T-helper 2 cell treated with Interferon-gamma antibody and Interleukin-4, amounts not matched to agents 5 μg/mL and 100 μg/mL, for 36 hours (primary cell): ENCODE measurements at places on chromosomes 7 and 10.

DNA sequence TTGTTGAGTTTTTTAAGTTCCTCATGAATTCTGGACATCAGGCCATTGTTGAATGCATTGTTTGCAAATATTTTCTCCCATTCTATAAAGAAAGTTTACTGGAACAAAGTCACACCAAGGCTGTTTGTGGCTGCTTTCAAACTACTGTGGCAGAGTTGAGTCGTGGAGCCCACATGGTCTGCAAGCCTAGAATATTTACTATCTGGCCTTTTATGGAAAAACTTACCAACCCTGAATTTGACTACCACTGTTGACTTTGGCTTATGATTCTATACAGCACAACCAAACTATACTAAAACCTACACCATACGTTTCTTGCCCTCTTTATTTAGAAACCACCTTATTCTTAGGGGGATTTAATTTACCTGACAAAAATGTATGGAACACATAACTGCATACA, 239.1 kb downstream of the KCNMA1 start:
- no peak for DNase-seq

DNA sequence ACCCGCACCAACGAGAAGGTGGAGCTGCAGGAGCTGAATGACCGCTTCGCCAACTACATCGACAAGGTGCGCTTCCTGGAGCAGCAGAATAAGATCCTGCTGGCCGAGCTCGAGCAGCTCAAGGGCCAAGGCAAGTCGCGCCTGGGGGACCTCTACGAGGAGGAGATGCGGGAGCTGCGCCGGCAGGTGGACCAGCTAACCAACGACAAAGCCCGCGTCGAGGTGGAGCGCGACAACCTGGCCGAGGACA, 1.6 kb downstream of the VIM start:
- DNase-seq, result no peak

DNA sequence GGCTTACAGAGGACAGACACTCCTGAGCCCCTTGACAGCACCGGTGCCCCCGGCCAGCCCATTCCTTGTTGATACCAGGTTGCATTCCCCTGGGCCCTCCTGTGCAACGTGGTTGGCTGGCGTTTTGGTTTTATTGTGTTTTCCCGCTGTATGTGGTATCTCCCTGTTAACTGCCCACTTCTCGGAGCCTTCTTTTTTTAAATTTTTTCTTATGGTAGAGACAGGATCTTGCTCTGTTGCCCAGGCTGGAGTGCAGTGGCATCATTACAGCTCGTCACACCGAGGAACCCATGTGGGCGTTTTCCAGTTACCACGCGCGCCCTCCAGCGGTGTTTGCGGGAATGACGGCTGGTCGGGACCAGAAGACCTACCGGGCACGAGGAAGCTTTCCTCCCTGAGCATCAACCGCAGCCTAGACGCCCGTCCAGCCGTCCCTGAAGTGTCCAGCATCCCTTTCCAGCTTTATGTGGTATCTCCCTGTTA, 16.9 kb upstream of the ZFAND2A start:
- DNase-seq, result peak; percentile 78

GRCh38 chr10:13971601-13972475, 358.9 kb downstream of the FRMD4A start:
- no peak for DNase-seq

DNA sequence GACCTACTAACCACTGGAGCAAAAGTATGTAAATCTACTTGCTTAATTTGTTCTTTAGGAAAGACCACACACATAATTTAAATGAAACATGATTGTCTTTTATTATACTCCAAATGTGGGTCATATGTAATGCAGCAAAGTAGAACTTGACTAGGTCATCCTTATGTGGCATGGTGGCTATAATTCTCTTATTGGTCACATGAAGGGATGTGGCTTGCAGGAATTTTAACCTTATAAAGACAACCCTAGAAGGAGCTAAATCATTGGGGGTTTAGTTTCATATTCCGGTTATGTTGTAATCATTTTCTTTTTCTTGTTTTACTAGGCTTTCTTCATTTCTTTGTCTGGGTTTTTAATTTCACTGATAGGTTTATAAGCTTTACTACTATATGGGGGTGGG, 93.9 kb downstream of the SEPTIN7 start:
- no peak for DNase-seq

DNA sequence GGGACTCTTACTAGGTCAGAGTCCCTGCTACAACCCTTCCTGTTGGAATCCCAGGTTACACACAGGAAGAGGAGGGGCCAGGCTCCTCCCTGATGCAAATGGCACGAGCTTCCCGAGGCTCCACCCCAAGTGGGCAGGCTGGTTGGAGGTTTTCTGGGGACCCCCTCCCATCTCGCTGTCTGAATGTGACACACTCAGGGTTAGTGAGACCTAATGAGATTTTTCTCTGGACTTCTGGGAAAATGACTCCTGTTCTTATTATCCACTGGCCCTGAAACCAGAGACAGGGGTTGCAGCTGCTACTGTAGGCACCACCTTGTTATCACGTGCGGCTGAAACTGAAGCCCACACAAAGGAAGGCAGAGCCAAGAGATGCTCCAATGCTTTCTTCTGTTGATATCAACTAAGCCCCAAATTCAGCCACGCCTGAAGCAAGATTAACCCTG, 103.3 kb downstream of the FAM107B start:
- DNase-seq, result no peak

DNA sequence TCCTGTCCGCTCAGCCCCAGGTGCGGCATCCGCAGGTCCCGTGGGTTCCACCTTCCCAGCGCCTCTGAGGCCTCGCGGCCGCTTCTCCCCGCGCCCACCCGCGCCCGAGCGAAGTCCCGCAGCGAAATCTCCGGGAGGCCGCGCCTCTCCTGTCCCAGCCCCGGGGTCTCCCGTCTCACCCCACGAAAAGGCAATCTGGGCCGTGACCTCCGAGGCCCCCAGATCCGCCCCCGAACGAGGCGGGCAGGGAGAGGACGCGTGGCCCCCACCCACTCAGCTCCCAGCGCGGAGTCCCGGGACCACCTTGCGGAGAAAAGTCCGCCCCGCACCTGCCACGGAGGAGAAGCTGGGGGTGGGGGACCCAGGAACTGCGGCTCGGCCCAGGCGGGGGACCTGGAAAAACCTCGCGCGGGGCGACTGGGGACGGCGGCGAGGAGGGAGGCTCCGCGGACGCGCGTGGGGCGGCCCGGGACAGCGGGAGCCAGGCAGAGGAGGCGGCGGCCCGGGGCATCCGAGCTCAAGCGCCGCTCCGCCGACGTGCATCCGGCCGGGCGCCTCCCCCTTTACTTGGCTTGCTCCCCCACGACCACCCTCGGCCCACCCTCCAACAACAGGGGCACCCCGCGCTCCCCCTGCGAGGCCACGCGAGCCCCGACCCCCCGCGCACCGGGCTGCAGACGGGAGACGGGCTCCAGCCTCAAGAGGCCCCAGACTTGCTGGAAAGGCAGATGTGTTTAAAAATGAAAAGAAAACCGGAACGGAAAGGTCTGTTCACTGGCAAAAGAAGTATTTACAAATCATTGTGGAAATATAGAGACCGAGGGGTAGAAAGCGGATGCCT, 33.0 kb upstream of the RNF32 start:
- no peak for DNase-seq

GRCh38 chr10:71309919-71310318, 9.1 kb upstream of the SLC29A3 start:
- no peak for DNase-seq

DNA sequence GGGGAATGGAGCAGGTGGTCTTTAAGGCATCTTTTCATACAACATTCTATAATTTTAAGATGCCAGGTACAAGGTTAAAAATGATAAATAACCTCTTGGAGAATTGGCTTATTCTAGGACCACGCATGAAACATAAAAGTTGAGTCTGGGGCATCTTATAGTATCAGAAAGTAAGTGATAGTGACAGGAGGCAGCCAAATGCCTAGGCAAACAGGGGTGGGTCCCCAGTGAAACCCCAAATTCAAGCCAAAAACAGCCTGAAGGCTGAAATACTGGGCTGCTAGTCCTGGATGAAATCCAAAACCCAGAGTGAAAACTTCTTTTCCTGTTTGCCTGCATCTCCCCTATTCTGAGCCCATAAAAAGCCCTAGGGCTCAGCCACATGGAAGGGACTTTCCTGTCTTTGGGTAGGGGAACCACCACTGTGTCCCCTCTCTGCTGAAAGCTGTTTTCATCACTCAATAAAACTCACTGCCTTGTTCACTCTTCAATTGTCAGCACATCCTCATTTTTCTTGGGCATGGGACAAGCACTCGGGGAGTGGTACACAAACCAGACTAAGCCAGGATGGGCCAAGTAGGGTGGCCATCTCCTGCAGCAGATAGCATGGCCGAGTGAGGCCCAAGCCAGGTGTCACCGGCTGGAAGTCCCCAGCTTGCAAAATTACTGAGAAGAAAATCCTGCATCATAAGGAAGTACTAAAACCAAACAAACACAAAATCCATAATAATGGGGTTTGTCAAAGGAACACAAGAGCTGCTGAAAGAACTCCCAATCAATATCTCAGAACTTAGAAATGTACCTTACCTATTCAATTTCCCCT, 241.6 kb upstream of the GALNT17 start:
- DNase-seq, result no peak

- DNase-seq, result no peak
Measured at GRCh38 chr7:84948634-84949033, 238.2 kb downstream of the SEMA3D start.

DNA sequence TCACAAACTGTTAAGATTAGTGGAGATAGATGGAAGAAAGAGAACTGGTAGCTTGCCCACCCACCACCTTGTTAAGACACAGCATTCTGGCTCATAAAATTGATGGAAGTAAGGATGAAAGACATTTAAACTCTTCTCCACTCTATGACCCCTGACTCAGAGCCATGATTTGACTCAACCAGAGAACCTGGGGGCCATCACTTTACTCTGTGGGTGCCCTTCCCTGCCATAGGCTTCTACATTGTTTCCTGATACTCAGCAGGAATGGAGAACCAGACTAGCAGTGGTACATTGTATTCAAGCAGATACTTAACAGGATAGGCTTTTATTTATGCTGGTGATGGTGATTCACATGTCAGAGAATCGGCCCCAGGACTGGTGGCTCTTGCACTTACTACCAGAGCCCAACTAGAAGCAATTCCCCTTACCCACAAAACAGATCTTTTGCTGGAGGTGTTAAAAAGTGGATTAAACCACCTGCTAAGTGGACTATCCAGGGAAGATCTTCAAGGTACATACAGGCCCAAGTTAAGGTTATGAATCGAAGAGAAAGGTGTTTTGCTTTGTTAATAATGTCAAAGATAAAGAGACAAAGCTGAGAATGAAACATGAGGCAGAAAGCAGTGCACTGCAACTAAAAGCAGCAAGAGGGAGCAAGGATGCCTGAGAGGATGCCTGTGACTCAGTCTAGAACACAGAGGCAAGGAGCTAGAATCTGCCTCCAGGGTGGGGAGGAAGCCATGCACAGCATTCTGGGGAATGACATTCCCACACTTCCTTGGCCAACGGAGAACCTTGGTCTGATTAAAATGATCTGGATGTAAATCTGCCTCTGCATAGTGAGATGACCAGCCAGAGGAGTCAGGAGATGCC, 36.0 kb upstream of the GLI3 start:
- DNase-seq, result no peak

GRCh38 chr10:104650072-104650471, 9.0 kb downstream of the SORCS3 start:
- DNase-seq, result no peak

DNA sequence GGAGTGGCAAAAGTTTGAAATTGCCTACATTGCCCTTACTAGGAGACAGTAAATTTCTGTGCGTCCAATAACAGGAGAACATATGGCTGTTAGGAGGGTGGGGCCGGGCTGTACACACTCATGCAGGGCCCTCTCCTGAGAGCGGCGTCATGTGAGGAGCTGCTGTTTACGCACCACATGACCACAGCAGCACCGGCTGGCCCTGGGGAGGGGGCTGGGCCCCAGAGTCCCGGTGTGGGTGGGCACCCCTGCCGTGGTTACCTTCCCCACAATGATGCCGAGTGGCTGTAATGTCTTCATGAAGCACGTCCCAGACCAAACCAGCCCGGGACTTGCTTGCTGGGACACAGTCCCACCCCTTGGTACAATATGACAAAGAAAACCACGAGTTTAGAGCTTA, 308.7 kb downstream of the DNAJB6 start:
- no peak for DNase-seq

DNA sequence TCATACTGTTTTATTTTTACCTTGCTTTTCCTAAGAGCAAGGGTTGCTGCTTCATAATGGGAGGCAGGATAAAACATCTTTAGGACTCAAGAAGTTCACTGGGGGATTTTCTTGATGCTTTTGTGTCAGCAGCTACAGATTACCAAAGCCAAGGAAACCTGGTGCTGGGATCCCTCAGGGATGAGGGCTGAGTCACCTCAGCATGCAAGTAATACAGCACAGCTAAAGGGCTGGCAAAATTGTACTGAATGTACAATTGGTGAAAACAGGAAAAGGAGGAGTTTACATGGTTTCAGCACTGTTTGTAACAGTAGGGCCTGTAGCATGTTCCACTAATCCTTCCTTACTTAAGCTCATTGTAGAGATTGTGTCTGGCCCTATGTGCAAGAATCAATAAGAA, 1056.8 kb downstream of the SORCS1 start:
- DNase-seq, result no peak

DNA sequence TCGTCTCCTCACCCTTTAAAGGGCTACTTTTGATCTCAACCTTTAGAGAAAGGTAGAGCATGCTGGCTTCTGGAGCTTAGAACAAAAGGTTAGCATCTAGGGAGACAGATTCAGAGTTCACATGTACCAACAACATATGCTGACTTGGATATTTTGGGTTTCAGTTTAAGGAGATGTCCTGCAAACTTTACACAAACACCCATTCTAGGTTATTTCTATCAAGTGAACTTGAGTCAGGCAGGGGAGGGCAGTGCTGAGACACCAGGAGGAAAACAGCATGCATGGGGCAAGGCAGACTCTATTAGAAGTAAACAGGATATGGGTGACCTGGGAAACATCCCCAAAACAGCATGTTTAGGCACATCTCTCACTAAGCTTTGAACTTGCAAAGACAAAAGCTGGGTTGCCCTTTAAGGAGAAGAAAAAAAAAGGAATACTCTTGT, 43.8 kb downstream of the ARL4A start:
- no peak for DNase-seq

DNA sequence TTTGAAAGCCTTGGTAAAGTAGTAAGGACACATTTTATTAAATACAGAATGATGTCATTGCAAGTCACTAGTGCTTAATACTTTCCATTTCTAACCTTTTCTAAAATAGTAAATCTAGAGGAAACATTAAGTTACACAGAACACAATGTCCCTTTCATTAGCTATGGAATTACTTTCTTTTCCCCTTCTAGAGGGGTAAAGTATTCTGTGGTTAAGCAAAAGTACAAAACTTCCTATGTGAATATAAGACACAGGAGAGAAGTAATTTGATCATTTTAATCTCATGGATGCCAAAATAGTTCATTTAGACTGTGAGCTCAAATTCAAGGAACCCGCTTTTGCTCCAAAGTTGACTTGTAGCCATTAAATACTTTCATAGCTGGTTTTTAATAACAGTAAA, 49.8 kb downstream of the SEMA3E start:
- no peak for DNase-seq

- no peak for DNase-seq
Measured at GRCh38 chr10:132626761-132627665, 89.4 kb downstream of the INPP5A start.
